ENCODE measurements at places on chromosomes 11 and 22.
A peak's percentile ranks its signal among the peaks of the same experiment; 100 is the strongest.

DNA sequence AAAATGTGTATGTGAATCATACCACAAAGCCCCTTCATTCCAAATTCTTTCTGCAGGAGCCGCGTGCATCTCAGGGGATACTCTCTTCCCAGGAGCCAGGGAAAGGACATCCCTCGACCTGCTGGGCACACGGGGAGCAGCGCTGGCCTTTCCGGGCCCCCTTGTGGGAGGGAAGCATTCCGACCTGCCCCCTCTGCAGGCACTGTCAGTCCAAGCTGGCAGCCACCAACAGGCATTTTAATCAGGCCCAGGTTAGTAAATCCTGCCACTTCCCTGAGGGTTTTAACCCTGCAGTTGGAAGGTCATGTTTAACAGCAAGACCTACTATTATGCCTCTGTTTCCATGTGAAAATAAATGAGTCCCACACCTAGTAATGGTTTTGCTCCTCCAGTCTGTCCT is 391.5 kb downstream of the SHANK2 start:
- no peak for DNase-seq

- no peak for DNase-seq
These were observed 333.3 kb downstream of the FAT3 start for GRCh38 chr11:92557879-92558278.

DNA sequence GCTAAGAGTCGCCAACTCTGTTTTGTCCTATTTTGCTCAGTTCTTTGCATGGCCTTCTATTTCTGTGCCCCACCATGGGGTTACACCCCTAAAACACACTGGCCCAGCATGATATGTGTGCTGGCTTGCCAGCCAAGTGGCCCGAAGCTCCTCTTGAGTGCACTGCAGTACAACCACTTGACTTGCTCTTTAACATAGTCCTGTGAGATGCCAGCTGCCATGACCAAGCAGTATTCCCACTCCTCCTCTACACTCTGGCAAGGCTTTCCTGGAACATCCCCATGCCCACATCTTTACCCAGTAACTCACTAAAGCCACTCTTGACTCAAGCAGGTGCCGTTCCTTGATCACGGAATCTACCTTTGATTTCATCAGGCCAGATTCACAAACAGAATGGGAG is 102.9 kb upstream of the GAL start:
- DNase-seq, result no peak

DNA sequence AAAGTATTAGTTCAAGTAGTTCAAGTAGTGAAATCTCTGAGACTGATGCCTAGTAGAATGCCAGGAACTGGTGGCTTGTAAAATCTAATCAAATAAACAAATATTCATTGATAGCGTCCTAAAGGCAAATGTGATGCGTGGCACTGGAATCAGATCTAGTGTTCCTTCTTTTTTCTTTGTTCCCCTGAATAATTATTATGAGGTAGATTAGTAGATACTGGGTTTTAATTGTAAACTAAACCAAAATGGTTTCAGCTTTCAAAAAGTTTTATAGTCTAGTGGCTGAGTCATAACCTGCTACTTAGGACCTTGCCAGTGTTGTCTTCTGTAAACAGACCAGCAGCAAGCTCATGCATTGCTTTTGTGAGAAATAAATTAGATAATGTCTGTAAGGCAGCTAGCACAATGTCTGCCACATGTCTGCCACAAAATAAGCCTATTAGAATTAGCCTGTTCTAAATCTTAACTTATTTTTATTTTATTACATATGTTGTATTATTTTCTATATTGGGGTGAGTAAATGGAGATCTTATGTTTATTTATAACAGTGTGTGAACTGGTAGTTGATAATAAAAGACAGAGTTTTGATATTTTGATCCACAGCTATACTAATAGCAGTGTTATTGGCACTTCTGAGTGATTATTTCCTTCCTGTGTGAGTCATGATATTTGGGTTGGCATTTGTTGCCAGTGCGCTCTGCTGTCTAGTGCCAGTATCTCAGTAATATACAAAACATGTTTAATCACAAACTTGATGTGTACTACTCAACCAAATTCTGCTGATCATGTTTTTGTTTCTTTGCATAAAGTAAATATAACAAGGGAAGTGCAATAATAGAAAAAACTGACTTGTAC is 135.7 kb downstream of the TMEM135 start:
- DNase-seq, result no peak

DNA sequence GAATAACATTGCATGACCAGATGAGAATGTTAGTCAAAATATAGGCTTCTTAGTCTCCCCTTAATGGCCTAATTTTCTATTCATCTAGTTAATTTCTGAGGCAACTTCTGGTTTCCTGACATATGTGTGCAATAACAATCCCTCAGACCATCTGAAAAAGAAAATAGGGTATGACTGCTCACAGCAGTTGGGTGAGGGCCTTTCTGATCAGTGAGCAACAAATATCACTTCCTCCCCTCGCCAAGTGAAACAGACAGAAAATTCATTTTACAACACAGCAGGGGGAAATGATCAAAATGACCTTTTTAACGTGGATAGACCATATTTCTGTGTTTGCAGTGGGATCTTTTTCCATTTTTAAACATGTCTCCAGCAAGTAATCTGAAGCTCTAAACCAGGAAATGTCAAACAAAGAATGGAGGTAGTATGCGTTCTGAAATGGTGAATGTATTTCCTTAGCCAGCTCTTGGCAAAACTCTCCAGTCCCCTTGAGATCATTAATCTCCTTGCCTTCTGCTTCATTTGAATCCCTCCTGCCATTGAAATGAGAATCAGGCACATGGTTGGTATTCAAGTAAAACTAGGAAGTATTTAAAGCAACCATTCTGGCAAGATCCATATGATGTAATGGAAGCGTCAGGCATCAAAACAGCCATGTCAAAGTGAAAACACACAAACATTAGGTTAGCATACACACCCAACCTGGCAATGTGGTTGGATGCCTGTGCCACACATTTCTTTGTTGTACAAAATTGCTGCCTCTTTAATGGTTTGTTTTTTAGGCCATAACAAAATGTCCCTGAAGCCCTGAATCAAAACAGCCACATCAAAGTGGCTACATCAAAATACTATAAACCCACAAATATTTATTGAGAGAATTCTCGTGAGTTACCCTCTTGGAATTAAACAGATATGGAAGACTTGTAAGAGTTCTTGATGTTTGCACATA is 100.1 kb downstream of the SLC1A2 start:
- DNase-seq, result no peak

- no peak for DNase-seq
These were observed 23.9 kb upstream of the CRTAM start for GRCh38 chr11:122814401-122814800.

DNA sequence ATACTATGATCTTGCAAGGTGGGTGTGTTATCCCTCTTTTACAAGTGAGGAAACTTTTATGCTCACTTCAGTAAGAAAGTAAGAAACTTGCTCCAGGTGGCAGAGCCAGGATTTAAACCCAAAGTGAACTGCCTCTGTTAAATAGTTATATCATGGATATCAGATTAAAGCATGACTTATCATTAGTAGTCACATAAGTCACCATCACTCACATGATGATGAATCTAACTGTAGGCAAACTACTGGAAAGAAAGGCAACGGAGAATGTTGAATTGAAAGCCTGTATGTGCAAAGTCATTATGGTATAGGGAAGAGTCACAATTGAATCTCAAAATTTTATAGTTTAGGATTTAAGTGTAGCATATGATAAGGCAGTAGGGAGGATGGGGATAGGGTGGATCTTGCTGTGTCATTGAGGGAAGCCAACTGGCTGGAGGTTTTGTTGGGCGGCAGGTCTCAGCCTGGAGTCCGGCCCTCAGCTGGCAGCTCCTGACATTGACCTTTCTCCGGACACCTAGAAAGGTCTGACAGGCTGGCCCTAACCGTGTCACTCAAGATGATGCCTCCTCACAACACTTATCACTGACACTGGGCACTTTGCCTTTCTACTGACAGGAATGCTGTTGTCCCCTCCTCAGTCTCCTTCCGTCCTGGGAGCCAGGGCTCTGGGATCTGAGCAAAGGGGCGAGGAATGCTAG is 98.3 kb downstream of the EMSY start:
- DNase-seq, result no peak

- DNase-seq, result no peak
These were observed 129.1 kb upstream of the NCAM1 start for GRCh38 chr11:112831969-112832766.

DNA sequence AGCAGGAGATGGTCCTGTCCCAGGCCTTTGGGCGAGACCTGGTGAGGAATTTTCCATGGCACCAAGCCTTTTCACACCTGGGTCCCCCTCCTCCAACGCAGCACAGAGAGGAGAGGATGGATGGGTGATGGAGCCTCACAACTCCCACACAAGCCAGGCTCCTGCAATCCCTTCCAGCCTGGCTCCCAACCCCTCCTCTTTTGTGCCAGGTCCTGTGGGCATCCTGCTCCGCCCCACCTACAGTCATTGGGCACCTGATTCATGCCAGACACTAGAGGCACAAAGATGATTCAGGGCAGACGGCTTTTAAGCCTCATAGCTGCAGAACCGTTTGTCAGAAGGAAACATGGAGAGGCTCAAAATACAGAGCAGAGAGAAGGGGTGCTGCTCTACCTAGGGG is 16.1 kb upstream of the MYRF start:
- no peak for DNase-seq

DNA sequence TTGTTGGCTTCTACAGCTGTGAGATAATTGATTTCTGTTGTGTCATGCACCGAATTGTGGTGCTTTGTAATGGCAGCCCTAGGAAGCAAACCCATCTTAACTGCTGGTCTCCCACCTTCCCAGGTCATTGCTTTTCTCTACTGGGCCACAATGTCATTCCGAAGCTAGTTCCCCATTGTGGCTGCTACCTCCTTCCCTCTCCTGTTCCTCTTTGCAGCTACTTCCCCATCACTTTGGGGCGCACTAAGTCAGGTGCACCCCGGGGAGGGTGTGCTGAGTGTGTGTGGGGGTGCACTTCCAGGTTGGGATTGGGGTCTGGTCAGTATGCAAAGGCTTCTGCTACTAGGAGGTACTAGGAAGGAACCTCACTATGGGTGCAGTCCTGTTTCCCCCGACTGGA is 109.3 kb downstream of the ST3GAL4 start:
- no peak for DNase-seq

- DNase-seq, result no peak
These were observed 369.4 kb upstream of the B3GAT1 start for GRCh38 chr11:134781380-134781866.

GRCh38 chr11:18196532-18196931 is 23.9 kb downstream of the MRGPRX4 start:
- no peak for DNase-seq

- no peak for DNase-seq
These were observed 14.9 kb downstream of the SLC25A18 start for GRCh38 chr22:17578136-17578754.

DNA sequence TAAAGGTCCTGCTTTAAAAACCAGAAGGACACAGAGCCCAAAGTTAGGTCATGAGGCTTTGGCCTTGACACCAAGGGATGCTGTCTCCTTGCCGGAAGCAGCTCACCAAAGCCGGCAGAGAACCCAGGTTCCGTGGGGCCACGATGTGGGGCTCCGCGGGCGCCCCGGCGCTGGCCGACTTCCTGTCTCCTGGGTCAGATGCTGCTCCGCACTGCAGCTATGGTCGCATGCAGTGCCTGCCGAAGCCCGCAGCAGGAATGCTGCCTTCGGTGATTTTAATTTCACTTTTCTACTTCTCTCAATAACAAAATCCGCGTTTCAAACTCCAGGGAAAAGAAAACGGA is 454 bp upstream of the OTUB1 start:
- no peak for DNase-seq

DNA sequence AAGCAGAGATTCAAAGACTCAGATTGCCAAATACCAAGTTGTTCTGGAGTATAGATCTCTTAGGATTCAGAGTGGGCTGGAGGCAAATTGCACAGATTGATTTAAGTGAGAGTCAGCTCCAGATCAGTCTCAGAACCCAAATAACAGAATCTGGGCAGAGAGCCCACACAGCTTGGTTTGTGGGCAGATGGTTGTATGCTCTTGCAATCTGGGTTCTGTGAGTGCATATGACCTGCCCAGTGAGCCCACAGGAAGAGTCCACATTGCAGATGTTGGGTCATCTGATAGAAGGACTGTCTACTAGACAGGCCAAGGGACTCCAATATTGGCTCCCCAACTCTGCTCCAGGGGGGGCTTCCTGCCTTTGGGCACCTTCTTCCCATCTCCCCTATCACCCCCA is 65.9 kb downstream of the ADAMTS15 start:
- DNase-seq, result no peak

DNA sequence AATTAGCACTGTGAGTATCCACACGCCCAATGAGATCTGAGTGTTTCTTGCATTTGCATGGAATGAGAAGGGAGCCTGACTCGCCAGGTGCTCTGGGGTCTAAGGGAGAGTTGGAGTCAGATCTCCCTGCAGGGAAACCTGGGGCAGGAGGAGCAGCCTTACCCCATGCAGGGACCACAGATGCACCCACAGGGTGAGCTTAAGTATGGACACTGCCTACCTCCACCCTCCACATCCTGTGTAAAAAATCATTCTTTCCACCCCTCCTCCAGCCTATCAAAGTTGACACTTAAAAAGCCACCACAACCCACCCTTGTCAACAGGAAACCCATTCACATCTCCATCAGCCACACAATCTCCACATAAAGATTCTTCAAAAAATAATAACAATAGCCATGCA is 67.0 kb upstream of the IGLL5 start:
- no peak for DNase-seq

- DNase-seq, result no peak
These were observed 54.2 kb downstream of the CLPB start for GRCh38 chr11:72380132-72380503.

DNA sequence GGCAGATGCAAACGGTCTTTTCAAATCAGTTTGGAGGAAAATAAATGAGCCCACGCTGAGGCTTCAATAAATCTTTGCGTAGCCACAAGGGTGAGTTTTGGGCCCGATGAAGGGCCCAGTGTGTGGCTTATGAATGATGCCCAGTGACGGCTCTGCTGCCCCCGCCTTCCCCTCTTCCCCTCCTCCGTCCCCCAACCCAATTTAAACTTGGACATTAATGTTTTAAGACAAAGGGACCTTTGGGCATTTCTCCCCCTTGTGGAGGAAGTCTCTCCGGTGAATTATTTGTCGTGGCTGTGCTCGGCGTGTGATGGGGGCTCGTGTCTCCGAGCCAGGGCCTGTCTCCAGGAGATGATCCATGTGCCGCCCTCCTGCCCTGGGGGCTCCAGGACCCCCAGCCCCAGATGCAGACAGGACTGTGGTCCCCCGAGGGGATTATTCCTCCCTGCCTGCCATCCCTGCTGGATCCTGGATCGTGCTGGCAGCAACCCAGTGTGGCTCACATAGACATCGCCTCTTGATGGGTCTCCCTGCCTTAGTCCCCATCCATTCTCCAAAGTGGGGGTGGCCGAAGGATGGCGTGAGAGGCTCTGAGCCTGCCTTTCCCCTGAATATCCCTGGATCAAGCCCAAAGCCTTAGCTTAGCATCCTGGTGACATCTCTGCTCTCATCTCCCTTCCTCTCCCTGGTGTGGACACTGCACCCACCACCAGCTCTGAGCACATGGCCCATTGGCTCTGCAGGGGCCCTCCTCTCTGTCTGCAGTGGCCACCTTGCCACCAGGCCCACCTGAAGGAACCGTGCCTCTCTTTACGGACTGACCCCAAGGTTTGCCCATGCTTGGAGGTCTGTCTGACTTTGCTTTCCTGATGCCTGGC is 56.4 kb downstream of the SMIM38 start:
- DNase-seq, result no peak

- peak; percentile 86 for DNase-seq
These were observed 88.3 kb downstream of the TSPAN18 start for GRCh38 chr11:44814881-44815592.

- DNase-seq, result no peak
These were observed 7.3 kb downstream of the CDC42EP2 start for GRCh38 chr11:65321828-65322485.
